ENCODE measurements at places on chromosomes 6 and 20.
A peak's percentile ranks its signal among the peaks of the same experiment; 100 is the strongest.

- DNase-seq: no peak
Measured at GRCh38 chr6:121076119-121076518, 258.2 kb downstream of the TBC1D32 start.

DNA sequence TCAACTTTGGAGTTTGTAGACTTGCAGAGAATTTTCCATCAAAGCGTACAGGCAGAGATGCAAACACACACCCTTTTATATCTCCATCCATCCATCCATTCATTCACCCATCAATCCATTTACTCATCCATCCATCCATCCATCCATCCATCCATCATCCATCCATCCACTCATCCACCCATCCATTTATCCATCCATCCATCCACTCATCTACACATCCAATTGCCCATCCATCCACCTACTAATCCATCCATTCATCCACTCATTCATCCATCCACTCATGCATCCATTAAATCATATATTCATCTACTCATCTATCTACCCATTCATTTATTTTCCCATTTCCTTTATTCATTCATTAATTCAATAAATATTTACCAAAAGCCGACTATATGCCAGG, 52.1 kb downstream of the KCNB1 start:
- DNase-seq: no peak

DNA sequence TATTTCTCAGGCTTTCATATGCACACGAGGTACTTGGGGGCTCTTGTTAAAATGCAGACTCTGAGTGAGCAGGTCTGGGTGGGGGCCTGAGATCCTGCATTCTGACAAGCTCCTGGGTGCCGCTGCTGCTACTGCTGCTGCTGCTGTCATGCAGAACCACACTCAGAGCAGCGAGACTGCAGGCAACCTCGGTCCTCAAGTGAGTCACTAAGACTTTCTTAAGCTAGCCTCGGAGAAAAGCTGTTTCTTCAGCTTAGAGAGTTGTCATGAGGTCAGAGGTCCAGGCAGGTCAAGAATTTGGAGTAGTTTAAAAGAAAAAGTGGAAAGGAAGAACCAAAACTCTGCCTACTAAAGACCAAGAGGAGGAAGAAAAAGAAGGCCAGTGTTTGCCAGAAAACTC, 92.9 kb downstream of the SPTLC3 start:
- no peak for DNase-seq

GRCh38 chr6:74287932-74288331, 591.9 kb downstream of the CD109 start:
- no peak for DNase-seq

DNA sequence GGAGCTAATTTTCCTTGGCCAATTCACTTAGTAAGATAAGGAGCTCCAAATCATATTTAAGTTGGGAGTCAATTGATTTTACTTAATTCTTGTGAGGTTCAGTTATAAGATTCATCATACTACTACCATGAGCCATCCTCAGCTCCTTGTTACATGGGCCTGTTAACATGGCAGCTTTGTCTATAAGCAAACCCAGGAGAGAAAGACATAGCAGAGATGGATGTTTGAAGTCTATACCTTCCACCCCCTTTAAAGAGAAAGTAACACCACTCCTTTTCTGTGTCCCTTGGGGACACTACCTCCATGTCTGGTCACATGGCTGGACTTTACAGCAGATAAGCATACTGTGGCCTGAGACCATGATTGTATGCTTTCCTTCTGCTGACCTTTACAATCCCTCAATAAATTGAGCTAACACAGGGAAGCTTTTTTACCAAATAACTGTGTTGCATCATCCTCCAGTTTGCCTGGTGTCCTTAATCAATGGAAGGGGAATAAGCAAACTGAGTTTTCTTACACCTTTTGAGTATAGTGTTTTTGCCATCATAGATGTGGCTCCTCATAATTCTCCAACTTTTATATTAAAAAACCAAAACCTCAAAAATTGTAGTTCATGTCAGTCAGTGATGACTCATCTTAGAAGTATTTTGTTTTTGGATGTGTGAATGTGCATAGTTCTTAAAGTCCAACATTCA, 9.8 kb upstream of the ZNFX1 start:
- DNase-seq: no peak

DNA sequence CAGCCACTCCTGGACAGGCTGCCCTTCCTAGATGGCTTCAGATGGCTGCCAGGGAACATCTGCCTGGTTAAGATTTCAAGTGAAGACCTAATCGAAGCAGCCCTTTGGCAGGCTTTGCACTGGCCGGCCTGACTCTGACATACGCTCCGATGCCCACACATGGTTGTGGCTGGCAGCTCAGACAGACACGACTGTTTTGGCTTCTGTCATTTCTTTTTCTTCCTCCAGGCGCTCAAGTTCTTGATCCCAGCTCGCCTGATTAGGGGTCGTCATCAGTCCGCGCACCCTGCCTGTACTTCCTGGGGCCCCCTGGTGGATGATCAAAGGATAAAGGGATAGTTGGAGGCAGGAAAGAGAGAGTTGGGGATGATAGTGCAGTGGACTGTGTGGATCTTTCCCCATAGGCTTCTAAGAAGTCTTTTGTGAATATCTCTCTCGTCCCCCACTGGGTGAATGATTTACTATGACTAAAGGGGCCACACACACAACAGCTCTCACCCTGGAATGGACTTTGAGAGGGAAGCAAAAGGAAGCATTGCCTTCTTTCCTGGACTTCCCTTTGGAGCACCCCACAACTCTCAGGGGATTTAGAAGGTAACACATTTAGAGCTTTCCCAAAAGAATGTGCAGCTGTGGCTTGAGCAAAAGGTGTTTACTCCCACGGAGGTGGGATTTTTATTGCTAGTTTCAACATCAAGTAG, 21.4 kb upstream of the TRAM2 start:
- no peak for DNase-seq

DNA sequence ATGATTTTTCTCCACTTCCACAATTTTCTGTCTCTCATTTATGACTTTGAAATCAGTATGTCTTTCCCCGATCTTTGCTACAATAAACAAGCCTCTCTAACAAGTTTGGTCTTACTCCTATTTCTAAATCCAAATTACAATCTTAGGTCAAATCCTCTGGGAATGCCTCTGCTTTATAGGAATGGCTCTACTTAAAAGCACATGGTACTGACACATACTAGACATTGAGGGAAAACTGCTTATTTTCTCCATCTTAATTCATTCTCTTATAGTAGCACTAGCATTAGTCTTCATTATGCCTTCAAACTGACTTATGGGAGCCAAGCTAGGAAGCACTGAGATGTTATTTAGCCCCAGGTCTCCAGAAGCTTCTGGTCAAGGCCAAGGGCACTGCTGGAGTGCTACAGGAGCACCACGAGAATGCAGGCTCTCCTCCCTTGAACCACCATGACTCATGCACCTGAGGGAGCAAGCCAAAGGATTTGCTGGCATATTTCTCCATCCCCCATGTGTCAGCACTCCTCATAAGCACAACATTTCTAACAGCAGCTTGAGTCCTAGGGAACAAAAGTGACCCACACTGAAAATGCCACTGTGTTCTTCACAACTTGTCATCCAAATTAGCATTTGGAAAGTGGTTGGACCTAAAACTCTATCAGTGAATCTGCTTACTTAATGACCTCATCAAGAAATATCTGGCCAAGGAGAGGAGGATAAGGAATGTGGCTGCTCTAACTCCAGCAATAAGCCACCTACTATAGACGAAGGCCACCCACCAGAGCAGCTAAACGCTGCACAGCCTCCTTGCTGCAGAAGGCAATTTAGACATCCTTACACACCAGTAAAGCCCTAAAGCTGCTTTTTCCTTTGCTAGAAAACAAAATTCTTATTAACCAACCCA, 156.8 kb upstream of the KCNQ5 start:
- no peak for DNase-seq

GRCh38 chr6:7424967-7425807, 35.6 kb downstream of the RIOK1 start:
- DNase-seq: no peak

GRCh38 chr20:25081065-25081729, 744 bp downstream of the VSX1 start:
- DNase-seq: no peak

GRCh38 chr6:34773916-34774315, 16.6 kb downstream of the SNRPC start:
- DNase-seq: no peak

GRCh38 chr6:82363428-82364086, at the start of gene TPBG:
TSS of gene TPBG (plus strand) at chr6:82363817. CDS start at chr6:82364962, 1,145 bp downstream.
- DNase-seq: peak; percentile 28
